ENCODE measurements at places on chromosomes 1 and 21.

DNA sequence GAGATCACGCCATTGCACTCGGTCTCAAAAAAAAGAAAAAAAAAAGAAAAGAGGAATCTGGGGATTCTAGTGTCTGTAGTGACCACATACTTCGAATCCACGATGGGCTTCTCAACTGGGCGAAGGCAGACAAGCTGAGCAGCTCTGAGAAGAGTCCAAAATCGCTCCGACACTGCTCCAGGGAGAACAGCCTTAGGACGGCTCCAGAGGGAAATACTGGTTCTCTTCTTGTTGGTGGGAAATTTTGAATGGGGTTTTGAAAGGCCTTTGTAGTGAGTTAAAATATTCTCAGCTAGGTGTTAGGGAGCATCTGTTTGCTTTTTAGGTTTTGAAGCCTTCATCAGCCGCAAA, 18.3 kb upstream of the HJV start:
- DNase-seq = peak; percentile 17

- no peak for DNase-seq
Measured at GRCh38 chr21:28822486-28823335, 170.0 kb downstream of the LTN1 start.

- no peak for DNase-seq
Measured at GRCh38 chr1:222021129-222021528, 279.2 kb upstream of the DUSP10 start.

- DNase-seq = no peak
Measured at GRCh38 chr1:174023440-174023839, 1.3 kb upstream of the RC3H1 start.

DNA sequence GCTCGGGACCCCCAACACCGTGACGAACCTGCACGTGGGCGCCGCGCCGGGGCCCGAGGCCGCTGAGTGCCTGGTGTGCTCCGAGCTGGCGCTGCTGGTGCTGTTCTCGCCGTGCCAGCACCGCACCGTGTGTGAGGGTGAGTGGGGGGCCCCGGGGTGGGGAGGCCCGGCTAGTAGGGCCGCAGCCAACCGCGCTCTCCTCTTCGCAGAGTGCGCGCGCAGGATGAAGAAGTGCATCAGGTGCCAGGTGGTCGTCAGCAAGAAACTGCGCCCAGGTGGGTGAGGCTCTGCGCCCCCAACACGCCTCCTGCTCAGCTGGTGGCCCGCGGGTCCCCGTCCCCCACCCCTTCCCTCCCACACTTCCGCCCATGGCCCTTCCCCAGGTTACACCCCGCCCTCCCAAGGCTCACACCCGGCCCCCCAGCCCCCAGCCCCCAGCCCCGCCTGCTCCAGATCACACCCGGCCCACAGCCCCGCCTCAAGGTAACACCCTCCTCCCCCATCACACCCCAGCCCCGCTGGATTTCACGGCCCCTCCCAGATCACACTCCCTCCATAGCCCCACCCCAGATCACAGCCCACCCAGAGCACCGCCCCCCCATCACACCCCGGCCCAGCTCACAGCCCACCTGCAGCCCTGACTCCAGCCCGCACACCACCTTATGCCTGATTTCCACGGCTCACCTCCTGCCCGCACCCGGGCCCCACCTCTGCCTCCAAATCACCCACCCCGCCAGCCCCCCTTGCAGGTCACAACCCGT, 2.4 kb upstream of the MMP23B start:
- DNase-seq = no peak

DNA sequence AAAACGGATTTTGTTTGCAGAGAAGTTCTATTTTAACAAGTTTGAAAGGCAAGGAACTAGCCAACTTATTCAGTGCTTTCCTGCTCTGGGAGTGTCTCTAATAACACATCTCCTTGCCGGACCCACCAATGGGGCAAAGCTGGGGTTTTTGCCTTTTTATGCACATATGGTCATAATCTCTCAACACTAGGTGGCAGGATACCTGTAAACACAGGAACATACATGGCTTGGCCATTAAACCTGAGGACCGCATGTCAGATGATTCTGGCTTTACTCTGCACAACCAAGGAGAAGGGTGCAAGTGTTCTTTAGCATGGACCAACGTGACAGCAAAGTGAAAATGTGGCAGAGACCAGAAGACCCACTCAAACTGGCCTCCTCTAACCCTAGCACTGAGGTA, 4.9 kb downstream of the TMEM9 start:
- DNase-seq = peak; percentile 55

GRCh38 chr1:193083365-193084088, 21.7 kb downstream of the GLRX2 start:
- DNase-seq = no peak

DNA sequence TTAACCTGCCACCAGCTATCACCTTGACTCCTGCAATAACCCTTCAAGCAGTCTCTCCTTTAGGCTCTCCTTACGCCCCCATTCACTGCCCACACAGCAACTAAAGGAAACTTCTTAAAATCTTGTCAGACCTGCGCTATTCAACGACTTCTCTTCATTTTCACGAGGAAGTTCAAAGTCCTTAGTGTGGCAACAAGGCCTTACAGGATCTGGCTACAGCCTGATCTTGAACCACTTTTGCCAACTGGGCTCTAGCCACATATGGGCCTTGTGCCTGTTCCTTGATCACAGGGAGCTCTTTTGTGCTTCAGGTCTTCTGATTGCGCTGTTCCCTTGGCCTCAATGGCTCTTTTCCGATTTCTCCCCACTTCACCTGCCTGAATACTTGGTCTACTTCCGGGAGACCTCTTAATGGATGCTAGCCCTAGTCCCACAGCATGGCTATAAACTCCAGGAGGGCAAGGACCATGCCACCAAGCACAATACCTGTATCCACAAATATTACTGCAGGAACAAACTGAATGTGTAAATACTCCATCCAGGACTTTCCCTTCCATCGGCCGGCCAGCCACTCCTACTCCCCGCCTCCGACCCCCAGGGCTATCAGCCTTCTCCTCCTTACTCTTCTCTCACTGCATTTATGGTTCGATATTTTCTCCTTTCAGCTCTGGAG, 2.3 kb upstream of the CTNNBIP1 start:
- no peak for DNase-seq

DNA sequence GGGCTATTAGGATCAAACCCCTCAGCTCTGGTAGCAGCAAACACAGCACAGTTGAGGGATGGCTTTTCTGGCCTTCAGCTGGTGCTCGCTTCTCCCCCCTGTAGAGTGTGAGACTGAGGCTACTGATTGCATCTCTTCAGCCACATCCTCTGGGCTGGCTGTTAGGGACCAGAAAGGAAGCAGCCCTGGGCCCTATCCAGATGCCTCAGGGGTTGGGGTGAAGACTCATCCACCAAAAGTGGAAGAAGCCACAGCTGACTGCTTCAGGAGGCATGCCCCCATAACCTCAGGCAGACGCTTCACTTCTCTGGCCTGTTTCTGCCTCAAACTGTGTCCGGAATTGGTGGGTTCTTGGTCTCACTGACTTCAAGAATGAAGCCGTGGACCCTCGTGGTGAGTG, 6.2 kb upstream of the TMEM200B start:
- DNase-seq = no peak

DNA sequence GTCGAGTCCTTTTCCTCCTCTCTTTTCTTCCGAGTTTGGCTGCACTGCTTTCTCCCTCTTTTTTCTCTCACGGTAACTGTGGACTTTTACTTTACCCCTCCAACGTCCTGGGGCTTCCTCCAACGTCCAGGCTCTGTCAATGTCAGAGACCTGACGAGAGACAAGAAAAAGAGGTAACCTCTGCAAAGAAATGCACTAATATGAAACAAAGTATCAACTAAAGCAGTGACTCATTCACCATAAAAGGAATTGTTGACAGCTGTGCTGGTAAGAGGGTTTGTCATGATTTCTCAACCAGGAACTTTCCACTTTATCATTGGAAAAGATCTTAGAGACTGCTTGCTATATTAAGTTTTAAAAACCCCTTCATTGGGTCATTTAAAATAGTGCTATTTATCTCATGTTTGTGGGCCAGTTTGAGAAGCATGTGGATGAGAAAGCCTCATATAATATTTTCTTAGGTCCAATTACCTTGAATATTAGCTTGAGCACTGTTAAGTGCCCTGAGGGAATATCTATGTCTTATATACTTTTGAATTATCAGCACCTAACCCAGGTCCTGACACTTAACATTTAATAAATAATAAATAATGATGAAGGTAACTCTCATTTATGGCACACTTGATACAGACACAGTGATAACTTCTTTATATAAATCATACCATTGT, at the start of gene GBP2:
Gene GBP2, minus strand, starts transcription at position 202 of the 668 bp plus-strand sequence. CDS start 4,148 bp downstream, outside the sequence.
- no peak for DNase-seq

All from NCI-H146 (cell line).